T-cell (primary cell): ENCODE measurements at places on chromosomes 2 and 18. TPM values are rescaled to one million over a fixed set of nuclear protein-coding genes. Genes with fewer than 3 reads are reported as not detected.

CNNM3 gene
- total RNA-seq, result 48.0 TPM

SPP2 gene
- not detected for total RNA-seq

ACAA2 gene
- 34.1 TPM for total RNA-seq

CD28 gene
- 118 TPM for total RNA-seq

GCG gene
- not detected for total RNA-seq

ANTXR1 gene
- total RNA-seq, result 0.19 TPM

CYP1B1 gene
- not detected for total RNA-seq

NAT8 gene
- total RNA-seq, result not detected
